ENCODE measurements at places on chromosomes 5 and 9. TPM values are rescaled to one million over a fixed set of nuclear protein-coding genes. Genes with fewer than 3 reads are reported as not detected.

The GFI1B gene
- 0.48 TPM for total RNA-seq

The SPRY4 gene
- 3.1 TPM for total RNA-seq

The GNAQ gene
- 62.4 TPM for total RNA-seq

The ARHGAP26 gene
- total RNA-seq: 17.3 TPM

The ADAMTS12 gene
- 49.4 TPM for total RNA-seq

The CBY3 gene
- not detected for total RNA-seq

The ELOVL7 gene
- total RNA-seq: 1.9 TPM

The ACTBL2 gene
- total RNA-seq: 3.1 TPM

The GLDC gene
- 3.4 TPM for total RNA-seq

The LCN9 gene
- not detected for total RNA-seq

The ARHGEF28 gene
- 13.7 TPM for total RNA-seq

DNA sequence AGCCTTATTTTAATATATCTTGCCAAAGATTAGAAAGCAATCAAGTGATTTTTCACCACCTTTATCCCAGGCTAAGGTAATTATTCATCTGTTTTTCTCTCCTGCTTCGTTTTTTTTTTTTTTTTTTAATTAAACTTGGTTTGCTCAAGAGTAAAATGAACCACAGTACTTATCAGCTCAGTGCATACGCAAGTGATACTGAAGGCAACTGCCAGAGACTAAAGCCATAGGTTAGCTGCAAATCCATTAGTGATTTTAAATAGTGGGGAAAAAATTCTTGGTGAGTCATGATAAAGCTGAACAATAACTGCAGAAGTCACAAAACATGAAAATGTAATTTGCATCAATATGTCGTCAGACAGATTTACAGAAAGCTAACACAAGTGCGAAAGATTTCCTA lies 829.1 kb downstream of the PTPRD start:
- DNase-seq: peak; percentile 66

GRCh38 chr9:89879276-89879675 lies 274.5 kb downstream of the GADD45G start:
- no peak for DNase-seq

DNA sequence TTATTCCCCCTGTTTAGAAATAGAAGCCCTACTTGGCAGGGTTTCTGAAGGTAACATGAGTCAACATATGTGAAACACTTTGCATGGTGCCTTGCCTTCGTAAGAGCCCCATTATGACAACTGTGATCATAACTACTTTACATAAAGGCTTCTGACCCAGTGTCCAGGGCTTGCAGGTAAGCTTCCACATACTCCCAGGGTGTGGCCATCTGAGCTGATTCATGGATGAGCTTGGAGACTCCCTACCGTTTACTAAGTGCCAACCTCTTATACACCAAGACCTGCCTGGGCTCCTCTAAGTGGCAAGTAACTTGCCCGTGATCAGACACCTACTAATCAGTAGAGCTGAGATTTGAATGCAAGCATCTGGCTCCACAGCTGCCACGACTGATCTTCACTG lies 62.8 kb upstream of the C5orf58 start:
- no peak for DNase-seq

GRCh38 chr9:113989017-113989713 lies 88.9 kb downstream of the AMBP start:
- DNase-seq: no peak

DNA sequence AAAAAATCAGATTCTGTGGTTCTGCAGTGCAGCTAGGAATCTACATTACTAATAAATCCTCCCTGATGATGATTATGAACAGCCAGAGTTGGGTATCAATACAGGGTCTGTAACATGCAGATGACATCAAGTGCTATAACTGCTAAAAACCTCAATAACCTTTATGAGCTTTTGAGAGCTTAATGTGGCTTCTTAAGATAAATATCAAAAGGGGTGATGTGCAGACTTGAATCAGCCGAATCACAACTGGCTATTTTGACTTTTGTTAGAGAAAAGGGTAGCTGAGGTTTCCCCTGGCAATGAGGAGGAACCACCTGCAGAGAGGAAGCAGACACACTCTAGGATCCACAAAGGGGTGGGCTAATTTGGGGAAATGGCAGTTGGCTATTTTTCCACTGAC lies 30.2 kb downstream of the CAPSL start:
- no peak for DNase-seq

- no peak for DNase-seq
These were observed 517.1 kb downstream of the ZNF608 start for GRCh38 chr5:124229352-124229751.

- no peak for DNase-seq
These were observed 74.2 kb downstream of the MAMDC2 start for GRCh38 chr9:70117835-70118319.

DNA sequence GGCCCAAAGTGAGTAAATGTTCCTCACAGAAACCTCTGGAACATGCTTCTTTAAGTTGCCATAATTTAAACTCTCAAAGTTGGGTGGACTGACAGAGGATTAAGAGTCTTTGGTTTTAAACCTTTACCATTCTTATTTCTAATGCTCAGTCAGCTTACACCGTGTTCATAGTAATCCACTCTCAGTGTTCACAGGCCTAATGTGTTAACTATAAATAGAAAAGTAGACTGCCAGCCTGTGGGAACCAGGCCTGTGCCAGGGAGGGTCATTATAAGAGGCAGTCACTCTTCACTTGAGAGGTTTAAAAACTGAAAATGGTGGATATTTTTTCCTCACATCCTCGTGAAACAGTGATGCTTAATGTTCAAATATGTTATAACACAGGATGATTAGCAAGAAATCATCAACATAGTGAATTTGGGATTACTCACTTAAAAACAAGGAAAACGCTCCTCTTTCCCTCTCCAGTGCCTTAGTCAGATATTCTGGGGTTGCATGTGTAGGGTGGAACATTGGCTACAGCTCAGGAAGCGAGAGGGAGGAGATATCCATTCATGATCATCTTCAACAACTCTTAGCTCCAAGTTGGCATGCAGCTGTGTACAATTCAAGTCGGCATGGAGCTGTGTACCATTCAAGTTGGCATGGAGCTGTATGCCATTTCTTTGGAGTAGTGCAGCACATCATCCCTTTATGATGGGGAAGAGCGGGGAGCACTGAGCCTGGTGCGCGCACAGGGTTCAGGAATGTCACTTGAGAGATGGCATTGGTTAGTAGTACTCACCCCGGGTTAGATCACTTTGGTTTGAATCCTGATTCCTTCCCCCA lies 65.8 kb downstream of the KIAA1958 start:
- no peak for DNase-seq

DNA sequence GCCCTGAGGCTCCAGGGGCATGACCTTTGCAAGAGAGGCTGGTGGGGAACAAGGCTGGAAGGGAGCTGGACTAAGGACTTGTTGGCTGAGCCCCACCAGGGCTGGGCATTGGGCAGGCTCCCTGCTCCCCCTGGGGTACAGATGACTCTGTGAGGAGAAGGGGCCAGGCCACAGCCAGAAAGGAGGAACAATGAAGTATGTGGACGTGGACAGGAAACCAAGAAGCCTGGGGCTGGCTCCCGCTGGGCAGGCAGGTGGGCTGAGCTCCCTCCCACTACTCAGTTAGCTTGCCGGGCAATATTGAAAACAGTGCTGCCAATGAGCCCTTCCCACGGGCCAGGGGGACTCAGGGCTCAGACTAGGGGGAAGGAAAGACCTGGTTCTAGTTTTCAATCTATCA lies 66.1 kb upstream of the SPTLC1 start:
- DNase-seq: no peak

DNA sequence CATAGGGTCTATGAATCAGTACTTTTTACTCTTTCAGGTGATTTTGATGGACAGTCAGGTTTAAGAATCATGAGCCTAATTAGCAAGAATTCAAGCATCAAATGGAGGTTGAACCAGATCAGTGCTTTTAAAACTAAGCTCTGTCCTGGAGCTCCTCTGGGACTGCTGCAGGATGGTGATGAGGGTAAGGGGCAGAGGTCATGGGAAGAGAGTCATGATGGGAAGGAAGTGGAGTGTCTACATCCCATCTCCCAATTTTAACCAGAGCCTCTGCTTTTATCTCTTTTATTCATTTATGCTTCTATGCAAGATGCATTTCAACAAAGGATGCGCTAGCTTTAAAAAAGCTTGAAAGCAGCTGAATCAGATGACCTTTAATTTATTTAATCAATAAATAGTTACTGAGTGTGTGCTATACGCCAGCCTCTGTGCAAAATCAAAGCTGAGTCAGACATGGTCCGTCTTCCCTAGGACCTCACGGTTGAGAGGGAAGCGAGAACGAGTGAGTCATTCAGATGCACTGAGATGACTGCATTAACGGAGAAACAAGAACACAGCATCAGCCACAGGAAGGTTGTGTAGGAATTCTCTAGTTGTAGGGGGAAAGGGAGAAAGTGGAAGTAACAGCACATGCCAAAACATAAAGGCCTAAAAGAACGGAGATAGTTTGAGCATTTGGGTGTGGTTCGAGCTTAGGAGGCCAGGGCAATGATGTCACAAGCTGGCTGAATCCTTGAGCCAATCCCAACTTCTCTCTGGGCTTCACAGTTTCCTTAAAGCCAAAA lies 441.6 kb upstream of the BRINP1 start:
- DNase-seq: peak; percentile 68

GRCh38 chr5:57246426-57246825 lies 72.6 kb downstream of the GPBP1 start:
- no peak for DNase-seq

GRCh38 chr9:35858458-35858857 lies 11.7 kb downstream of the OR13J1 start:
- DNase-seq: no peak

- no peak for DNase-seq
These were observed 3.7 kb upstream of the CAMK2A start for GRCh38 chr5:150293091-150293941.

GRCh38 chr9:128091144-128091543 lies 23.1 kb downstream of the SLC25A25 start:
- DNase-seq: peak; percentile 97

DNA sequence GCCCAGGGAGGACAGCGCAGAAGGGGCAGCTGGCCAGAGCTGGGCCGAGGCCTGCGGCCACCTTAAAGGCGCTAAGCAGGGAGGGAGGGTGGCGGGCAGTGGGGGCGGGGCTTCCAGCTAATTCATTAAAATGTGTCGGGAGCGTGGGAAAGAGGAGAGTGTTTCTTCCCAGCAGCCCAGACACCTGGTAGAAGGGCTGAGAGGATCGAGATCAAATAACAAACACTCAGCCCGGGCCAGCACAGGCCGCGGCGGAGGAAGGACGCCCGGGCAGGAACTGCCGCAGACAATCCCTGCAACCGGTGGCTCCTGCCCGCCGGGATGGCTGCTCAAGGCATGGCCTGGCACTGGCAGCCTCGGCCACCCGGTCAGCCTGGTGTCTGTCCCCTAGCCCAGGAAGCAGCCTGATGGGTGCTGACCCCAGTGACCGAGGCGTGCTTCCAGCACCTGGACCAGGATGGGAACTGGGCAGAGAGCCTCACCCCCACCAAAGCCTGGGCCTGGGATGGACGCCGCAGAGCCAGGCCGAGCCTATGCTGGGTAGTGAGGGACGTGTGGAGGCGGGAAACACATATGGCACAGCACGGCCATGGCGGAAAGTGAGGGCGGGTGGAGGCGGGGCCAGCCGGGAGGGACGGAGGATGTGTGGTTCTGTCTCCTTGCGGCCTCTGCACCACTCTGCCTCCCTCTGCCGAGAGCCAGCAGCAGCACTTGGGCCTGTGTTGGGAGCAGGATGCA lies 3.2 kb upstream of the NRARP start:
- no peak for DNase-seq

DNA sequence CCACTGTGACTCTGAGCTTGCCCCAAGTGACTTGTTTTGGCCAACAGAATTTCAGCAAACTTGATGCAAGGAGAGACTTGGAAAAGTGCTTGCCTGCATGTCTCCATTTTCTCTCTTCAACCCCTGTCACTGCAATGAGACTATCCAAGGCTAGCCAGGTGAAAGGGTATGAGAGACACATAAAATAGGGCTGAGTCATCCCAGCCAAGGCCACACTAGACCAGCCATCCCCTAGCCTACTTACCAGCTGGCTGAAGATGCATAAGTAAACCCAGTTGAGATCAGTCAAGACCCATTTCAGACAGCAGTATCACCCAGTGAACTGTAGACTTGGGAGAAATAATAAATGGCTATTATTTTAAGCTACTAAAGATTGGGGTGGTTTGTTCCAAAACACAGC lies 52.9 kb upstream of the VLDLR start:
- DNase-seq: no peak

- DNase-seq: no peak
These were observed 6.0 kb upstream of the GRAMD2B start for GRCh38 chr5:126417178-126417577.

- DNase-seq: no peak
These were observed 52.1 kb downstream of the LRSAM1 start for GRCh38 chr9:127503379-127503921.

DNA sequence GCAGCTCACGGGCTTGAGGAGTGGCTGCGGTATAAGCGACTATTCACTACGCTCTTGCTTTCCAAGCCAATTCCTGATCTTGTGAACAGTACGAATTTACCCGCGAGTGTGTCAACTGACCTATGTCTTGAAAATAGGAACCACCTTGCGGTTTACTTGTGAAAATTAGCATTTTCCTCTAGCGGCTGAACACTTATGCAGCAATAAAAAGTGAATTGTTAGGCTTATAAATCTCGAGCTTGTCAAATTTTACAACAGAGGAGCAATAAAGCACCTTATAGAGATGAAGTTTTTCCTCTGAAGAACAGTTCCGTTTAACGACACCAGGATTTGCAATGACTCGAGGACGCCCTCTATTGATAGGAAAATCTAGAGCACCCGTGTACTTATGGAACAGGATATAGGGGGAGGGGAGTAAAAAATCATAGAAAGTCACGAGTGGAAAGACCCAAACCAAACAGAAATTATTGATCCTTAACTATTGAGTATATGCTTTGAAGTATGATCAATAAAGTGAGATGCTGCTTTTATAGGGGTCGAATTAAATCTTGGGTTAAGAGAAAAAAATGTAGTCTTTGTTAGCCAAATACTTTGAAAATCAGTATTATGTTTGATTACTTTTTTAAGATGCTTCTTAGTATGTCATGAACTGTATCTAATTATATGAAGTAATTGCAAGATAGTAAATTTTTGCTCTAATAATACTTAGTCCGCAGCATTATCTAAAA lies 1.9 kb upstream of the RGMB start:
- peak; percentile 91 for DNase-seq

- no peak for DNase-seq
These were observed 3.0 kb downstream of the RAD23B start for GRCh38 chr9:107286057-107286456.

GRCh38 chr9:99811598-99812383 lies 9.9 kb upstream of the NR4A3 start:
- no peak for DNase-seq

DNA sequence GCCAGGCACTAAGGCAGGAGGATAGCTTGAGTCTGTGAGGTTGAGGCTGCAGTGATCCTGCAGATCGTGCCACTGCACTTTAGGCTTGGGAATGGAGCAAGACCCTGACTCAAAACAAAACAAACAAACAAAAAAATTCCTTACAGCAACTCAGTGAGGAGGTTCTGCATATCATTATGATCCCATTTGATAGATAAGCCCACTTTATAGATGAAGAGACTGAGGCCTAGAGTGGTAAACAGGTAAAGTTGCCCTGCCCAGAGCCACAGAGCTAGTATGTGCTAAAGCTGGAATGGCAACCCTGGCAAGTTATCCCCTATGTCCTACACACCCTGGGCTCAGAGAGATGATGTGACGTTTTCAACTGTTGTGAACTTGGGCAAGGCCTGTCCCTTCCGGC lies 7.2 kb downstream of the AIF1L start:
- DNase-seq: no peak

GRCh38 chr5:14790220-14790619 lies 81.4 kb downstream of the ANKH start:
- DNase-seq: no peak
